Immature natural killer cell (primary cell): ENCODE measurements at places on chromosomes 4 and X.

GRCh38 chr4:168815379-168816345, 194.4 kb downstream of the CBR4 start:
- no peak for DNase-seq

- no peak for DNase-seq
Observed at GRCh38 chr4:184362396-184362795, 112.0 kb downstream of the IRF2 start.

- DNase-seq = no peak
Observed at GRCh38 chr4:133146574-133147241, 2.4 kb upstream of the PCDH10 start.

GRCh38 chr4:155758481-155759371, at the start of gene GUCY1B1:
Gene GUCY1B1 (plus strand): TSS chr4:155759021. CDS start chr4:155759141, 120 bp downstream.
- DNase-seq = peak; percentile 93

- no peak for DNase-seq
Observed at GRCh38 chr4:37634180-37634579, 52.0 kb downstream of the RELL1 start.

- no peak for DNase-seq
Observed at GRCh38 chr4:20870436-20870835, 170.2 kb downstream of the PACRGL start.

DNA sequence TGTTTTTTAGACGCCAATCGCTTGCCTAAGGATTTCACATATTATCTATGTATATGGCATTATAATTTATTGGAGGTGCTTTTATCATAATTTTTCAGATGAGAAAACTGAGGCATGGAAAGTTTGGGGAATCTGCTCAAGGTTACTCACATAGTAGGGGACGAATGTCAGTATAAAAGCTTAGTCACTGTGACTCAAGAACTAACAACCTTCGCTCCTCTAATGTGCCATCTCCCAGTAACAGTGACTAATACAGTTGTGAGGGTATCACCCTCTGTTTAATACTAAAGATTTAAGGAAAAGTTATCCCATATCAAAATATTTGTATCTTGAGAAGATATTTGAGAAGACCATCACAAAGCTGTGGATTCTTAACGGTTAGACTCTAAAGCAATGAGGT, 353.1 kb upstream of the SPOCK3 start:
- no peak for DNase-seq

DNA sequence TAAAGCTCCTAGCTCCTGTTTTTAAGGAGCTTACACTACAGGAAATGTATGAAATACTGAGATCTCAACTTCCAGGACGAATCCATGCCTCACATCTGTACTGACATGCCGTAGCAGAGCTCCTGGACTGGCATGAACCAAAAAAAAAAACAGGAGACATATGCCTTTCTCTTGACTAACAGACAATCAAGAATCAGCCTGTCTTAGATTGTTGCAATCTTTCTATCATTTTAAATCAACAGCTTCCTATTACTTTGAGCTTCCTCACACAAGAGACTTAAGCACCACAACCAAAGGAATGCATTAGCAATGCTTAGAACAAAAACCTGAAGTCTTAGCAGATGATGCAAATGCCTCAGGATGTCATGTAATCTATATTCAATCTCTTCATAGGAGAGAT, 34.7 kb upstream of the AREG start:
- no peak for DNase-seq

DNA sequence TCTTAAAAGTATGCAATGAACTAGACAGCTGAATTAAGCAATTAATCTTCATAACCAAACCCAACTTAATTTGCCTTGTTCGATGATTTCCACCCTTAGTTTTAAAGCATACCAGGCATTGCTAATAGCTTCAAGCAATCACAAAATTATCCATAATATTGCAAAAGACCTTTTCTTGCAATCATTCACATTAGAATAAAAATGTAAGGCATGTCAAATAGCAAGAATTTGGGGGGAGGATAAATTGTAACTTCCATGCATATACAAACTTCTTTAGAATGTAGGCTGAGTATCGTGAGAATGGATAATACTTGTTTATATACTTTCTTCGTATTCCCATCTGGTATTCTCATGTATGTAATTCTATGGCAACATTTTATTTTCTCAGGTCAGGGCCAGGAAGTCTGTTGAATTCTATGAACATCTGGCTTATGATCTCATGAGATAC, 28.7 kb upstream of the BMP2K start:
- no peak for DNase-seq

- DNase-seq = no peak
Observed at GRCh38 chr4:111434586-111434985, 710.7 kb upstream of the FAM241A start.

- no peak for DNase-seq
Observed at GRCh38 chr4:17065821-17066220, 167.4 kb upstream of the LDB2 start.

GRCh38 chr4:31065086-31065485, 344.9 kb downstream of the PCDH7 start:
- DNase-seq = no peak

GRCh38 chr4:145097331-145097820, 620 bp downstream of the ANAPC10 start:
- DNase-seq = no peak
